Central memory CD4-positive, alpha-beta T cell (primary cell): ENCODE measurements at places on chromosomes 4 and X.

GRCh38 chr4:2136726-2137125 lies 77.6 kb downstream of the NAT8L start:
- DNase-seq, result no peak

- DNase-seq, result no peak
These were observed 58.7 kb upstream of the KDR start for GRCh38 chr4:55183926-55184599.

DNA sequence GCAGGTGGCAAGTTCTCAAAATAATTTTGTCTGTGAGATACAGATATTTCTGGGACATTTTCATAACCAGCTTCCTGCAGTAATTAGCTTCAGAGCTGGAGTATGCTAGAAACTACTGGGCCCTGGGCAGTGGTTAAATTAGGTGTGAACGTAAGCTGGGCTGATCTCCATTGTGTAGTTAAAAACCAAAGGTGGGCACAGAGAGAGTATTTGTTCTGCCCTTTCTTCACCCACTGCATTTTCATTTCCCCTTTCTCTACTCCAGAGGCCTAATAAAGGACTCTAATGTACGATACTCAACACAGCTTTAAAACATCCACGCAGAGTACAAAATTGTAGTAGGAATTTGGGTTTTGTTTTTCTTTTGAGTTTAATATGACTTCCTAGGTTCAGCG lies 252.7 kb downstream of the SPRY1 start:
- DNase-seq, result no peak

GRCh38 chr4:8537041-8537461 lies 43.1 kb upstream of the GPR78 start:
- no peak for DNase-seq

GRCh38 chr4:139922406-139923024 lies 231.5 kb downstream of the MAML3 start:
- DNase-seq, result no peak

- no peak for DNase-seq
These were observed 18.5 kb upstream of the CXCL8 start for GRCh38 chr4:73721909-73722308.

GRCh38 chrX:22095286-22095685 lies 63.2 kb downstream of the PHEX start:
- DNase-seq, result no peak

- DNase-seq, result no peak
These were observed 89.7 kb downstream of the ITIH6 start for GRCh38 chrX:54708404-54708803.

DNA sequence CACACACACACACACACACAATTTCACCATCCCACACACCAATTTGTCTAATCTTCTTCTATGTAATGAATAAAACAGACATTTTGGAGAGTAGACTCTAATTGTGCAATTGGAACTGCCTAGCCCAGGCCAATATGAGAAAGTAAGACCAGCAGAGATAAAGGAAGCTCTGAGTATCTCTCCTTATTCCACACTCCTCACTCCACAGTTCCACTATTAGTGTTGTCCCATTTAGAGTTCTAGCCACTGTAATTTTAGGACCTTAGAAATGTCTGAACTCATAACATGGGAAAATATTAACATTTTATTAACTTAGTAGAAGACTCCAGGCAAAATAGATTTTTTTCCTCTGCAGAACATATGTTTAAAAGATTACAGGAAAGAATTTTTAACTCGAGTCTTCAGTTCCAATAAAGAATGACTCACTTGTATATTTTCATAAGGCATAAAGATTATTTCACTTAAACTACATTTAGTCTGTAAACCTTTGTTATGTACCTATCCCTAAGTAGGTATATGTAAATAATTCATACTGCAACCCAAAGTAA lies 297.6 kb upstream of the INTU start:
- DNase-seq, result no peak

DNA sequence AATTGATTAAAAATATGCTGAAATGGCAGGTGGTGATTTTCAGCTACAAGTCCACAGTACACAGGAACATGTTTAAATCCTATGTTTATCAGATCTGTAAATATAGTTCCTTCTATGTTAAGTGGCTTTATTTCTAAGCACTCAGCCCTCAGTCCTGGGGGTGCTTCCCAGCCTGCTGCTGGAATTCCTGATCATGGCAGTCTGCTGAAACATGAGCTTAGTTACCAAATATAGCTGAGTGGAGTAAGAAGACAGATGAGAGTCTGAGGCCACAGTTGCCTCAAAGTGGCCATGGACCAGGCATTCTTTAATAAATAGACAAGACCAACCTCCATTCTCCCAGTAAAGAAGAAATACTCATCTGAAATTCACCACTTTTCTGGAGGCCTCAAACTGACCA lies 17.1 kb upstream of the DDX60 start:
- DNase-seq, result no peak

GRCh38 chr4:122500852-122501501 lies 44.5 kb upstream of the IL2 start:
- DNase-seq, result no peak

GRCh38 chrX:120251471-120252011 lies 929 bp downstream of the ZBTB33 start:
- DNase-seq, result peak; percentile 8

DNA sequence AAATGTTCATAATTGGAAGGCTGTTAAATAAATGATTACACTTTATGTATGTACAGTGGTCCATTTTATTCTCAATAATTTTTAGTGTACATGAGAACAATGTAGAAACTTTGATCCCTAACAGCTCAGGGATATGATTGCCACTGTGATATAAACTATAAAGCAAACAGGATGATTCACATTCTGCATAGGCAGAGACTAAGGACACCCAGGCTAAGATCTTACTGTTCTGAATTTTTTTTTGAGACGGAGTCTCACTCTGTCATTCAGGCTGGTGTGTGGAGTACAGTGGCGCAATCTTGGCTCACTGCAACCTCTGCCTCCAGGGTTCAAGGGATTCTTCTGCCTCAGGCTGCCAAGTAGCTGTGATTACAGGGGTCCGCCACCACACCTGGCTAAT lies 186.6 kb downstream of the PDGFC start:
- no peak for DNase-seq

DNA sequence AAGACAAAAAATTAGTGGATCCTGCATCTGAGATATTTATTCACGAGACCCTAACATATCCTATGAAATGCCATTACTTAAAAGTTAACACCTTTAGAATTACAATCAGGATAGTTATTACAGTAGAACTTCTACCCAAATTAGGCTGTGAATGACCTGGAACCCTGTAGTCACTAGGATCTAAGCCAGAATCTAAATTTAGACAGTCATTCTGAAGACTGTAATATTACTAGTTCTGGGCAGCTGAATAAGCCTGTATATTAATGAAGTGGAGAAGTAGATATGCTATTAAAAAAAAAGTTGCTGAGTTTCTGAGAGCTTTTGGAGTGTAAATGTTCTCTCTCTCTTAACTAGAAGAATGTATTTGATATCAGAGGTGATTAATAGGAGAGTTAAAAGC lies 67.0 kb downstream of the FAM13A start:
- DNase-seq, result no peak

DNA sequence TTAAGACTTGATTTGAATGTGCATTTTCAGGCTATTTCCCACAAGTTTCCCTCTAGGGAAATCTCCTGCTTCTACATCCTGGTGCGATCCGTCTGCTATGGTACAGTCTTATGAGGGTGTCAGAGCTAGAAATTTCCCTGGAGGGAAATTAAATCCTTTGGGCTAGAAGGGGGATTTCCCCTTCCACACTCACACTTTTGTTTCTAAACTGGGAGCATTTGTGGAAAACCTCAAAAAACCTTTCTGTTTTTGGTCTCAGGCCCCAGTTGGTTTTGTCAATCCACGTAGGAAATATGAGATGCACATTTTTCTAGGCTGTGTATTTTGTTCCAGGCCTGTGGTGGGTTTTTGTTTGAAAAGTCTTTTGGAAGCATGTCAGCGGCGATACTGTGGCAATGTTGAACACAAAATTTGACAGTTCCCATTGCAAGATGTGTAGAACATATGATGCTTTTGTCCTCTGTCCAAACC lies 17.8 kb downstream of the HMGB3 start:
- no peak for DNase-seq

DNA sequence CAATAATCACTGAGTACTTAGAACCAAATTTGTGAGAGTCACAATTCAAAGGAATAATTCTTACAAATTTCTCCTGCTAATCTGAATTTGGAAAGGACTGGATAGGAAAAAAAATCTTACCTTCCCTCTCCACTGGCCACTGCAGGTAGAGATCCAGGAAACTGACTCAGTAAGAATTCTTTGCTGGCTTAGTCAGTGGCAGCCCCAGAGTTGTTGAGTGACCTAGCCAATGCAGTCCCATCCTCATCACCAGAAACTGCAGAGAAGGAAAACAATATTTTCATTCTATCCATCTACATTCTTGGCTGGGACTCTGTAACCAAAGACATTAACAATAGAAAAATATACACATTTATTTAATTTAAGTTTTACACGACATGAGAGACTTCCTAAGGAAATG lies 572.0 kb downstream of the ADGRL3 start:
- no peak for DNase-seq

- DNase-seq, result no peak
These were observed 669 bp upstream of the PPARGC1A start for GRCh38 chr4:23890369-23891063.

- DNase-seq, result no peak
These were observed 105.7 kb upstream of the GATB start for GRCh38 chr4:151866592-151866918.

- DNase-seq, result no peak
These were observed 62.1 kb downstream of the VCX3A start for GRCh38 chrX:6472652-6473342.

- no peak for DNase-seq
These were observed 260.2 kb upstream of the CPEB2 start for GRCh38 chr4:14742054-14742453.

GRCh38 chr4:76883147-76883546 lies 14.8 kb downstream of the SOWAHB start:
- no peak for DNase-seq

DNA sequence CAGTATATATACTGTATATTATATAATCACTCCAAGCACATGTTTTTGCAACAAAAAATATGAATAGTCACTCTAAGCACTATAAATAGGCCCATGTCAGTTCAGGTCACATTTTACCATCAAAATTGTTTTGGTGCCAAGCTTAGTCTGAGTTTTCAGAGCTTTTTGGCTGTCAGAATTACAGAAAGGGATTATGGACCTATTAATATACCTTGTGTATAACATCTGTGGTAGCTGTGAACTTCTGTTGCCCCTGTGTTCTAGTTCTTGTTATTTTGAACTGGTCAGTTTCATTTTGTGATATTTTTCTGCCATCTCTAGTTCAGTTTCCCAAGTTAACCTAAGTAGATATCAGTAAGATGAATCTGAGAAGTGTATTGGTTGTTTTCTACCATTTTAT lies 22.9 kb downstream of the EXOC1 start:
- DNase-seq, result no peak

DNA sequence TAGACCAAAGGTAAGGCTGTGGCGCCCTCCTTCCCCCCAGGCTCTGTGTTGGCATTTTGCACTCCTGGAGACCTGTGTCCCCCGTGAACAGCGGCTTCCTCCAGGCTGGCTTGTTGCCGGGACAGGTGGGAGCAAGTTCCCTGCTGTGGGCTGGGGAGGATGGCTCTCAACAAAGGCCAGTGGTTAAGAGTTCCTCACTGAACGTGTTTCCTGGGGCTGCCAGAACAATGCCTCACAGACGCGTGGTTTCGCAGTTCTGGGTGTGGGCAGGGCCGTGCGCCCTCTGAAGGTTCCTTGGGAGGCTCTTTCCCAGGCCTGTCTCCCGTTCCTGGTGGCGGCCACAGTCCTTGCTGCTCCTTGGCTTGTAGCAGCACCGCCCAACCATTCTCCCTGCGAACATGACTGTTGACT lies 33.4 kb downstream of the NELFA start:
- DNase-seq, result no peak

DNA sequence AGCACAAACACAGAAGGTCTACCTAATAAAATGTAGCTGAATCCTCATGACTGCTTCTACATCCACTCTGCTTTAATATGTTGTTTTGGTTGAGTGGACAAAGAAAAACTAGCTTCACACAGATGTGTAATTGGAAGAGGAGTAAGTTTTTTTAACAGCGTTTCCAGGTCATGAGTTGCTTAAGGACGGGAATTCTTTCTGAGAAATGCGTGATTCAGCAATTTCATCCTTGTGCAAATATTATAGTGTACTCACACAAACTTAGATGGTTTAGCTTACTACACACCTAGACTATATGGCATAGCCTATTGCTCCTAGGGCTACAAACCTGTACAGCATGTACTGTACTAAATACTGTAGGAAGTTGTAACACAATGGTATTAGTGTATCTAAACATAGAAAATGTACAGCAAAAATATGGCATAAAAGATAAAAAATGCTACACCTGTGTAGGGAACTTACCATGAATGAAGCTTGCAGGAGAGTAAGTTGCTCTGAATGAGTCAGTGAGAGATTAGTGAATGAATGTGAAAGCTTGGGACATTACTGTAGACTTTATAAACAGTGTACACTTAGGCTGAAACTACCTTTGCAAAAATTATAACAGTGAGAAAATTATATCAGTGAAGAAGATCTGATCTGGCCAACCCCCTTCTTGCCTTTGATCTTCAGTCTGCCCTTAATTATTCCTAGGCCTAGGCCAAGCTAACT lies 70.8 kb upstream of the IL15 start:
- DNase-seq, result no peak

GRCh38 chr4:79013756-79014155 lies 74.5 kb upstream of the PAQR3 start:
- no peak for DNase-seq

GRCh38 chrX:14802943-14803710 lies 69.7 kb downstream of the FANCB start:
- no peak for DNase-seq
